ENCODE measurements at places on chromosomes 1 and 21. TPM values are rescaled to one million over a fixed set of nuclear protein-coding genes. Genes with fewer than 3 reads are reported as not detected.

Gene CLCA4
- 0.10 TPM for total RNA-seq

DNA sequence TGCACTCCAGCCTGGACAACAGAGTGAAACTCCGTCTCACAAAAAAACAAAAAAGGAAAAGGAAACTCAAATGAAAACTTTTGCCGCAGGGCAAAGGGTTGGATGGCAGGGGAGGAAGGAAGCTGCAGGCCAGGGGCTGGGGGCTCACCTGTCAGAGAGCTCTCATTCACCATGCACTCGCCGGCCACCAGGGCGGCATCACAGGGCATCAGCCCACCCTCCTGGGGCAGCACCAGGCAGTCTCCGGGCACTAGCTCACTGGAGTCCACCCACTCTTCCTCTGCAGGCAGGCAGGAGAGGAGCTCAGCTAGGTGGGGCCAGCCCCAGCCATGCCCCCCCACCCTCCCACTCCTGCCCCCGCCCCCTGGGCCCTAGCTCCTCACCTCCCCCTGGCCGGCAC is 11.9 kb downstream of the ATP13A2 start:
- H3K4me3 ChIP-seq = no peak overlapping the region
- no peak overlapping the region for H3K27ac ChIP-seq
- no peaks in the 10 kb centered on the region for H3K4me1 ChIP-seq
- no peaks in the 10 kb centered on the region for H3K27me3 ChIP-seq
- no peak for DNase-seq
- peaks cover 9% of the 10 kb centered on the region for H3K36me3 ChIP-seq

- no peak for DNase-seq
- no peaks in the 10 kb centered on the region for H3K36me3 ChIP-seq
- peaks cover 44% of the 10 kb centered on the region for H3K4me1 ChIP-seq
- no peak overlapping the region for H3K27ac ChIP-seq
- no peaks in the 10 kb centered on the region for H3K27me3 ChIP-seq
Observed at GRCh38 chr1:203550846-203551245, 56.9 kb downstream of the OPTC start.

DNA sequence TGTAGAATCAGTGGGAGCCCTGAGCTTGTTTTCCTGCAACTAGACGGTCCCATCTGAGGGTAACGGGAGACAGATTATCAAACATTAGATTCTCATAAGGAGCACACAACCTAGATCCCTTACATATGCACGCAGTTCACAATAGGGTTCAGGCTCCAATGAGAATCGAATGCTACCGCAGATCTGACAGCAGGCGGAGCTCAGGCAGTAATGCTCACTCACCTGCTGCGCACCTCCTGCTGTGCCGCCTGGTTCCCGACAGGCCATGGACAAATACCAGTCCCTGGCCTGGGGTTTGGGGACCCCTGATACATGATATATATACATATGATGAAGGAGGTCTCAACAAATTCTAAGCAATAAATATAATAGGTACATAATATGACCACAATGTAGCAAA is 19.7 kb upstream of the SMIM12 start:
- no peak for DNase-seq
- no peak overlapping the region for H3K27ac ChIP-seq
- H3K36me3 ChIP-seq = peaks cover 3% of the 10 kb centered on the region
- no peak overlapping the region for H3K4me3 ChIP-seq
- peaks cover 87% of the 10 kb centered on the region for H3K27me3 ChIP-seq

GRCh38 chr1:47410068-47410455 is 6.0 kb upstream of the FOXE3 start:
- peaks cover 34% of the 10 kb centered on the region for H3K27me3 ChIP-seq
- H3K36me3 ChIP-seq = no peaks in the 10 kb centered on the region
- H3K4me3 ChIP-seq = peak overlapping the region; percentile 1
- no peak for DNase-seq
- peaks cover 32% of the 10 kb centered on the region for H3K4me1 ChIP-seq
- H3K27ac ChIP-seq = peak overlapping the region; percentile 24

Gene EFNA1
- total RNA-seq = 26.1 TPM

Gene SYCP1
- not detected for total RNA-seq

DNA sequence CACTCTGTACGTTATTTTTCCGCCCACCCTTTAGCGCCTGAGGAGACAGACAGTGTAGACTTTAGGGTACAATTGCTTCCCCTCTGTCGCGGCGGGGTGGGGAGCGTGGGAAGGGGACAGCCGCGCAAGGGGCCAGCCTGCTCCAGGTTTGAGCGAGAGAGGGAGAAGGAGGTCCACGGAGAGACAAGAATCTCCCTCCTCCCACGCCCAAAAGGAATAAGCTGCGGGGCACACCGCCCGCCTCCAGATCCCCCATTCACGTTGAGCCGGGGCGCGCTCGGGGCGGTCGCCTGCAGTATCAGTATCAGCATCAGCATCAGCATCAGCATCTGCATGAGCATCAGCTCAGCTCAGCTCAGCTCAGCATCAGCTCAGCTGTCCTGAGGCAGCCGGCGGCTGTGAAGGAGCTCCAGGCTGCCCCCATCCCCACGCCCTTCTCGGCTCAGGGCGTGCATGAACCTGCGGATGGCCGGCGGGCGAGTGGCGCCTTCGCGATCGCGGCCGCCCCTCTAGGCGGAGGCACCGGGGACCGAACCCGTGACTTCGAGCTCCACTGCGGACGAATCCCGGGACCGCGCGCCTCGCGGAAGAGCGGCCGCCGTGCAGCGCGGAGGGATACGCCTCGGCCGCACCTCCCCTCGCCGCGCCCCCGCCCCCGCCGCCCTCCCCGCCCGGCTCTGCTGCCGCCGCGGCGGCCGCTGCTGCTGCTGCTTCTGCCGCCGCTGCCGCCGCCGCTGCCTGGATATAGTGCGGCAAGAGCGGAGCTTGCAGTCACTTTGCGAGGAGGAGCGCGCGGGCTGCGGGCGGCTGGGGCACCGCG is at the start of gene NCAM2:
NCAM2 (plus strand) TSS at position 774 of the 820 bp plus-strand sequence.
- H3K27me3 ChIP-seq = peaks cover 49% of the 10 kb centered on the region
- H3K27ac ChIP-seq = peak within 1 kb of the TSS; percentile 83
- peak within 1 kb of the TSS; percentile 90 for H3K4me3 ChIP-seq
- H3K4me1 ChIP-seq = peaks cover 4% of the 10 kb centered on the region
- DNase-seq = peak; percentile 83

Gene DCDC2B
- total RNA-seq = not detected

Gene CRP
- not detected for total RNA-seq

DNA sequence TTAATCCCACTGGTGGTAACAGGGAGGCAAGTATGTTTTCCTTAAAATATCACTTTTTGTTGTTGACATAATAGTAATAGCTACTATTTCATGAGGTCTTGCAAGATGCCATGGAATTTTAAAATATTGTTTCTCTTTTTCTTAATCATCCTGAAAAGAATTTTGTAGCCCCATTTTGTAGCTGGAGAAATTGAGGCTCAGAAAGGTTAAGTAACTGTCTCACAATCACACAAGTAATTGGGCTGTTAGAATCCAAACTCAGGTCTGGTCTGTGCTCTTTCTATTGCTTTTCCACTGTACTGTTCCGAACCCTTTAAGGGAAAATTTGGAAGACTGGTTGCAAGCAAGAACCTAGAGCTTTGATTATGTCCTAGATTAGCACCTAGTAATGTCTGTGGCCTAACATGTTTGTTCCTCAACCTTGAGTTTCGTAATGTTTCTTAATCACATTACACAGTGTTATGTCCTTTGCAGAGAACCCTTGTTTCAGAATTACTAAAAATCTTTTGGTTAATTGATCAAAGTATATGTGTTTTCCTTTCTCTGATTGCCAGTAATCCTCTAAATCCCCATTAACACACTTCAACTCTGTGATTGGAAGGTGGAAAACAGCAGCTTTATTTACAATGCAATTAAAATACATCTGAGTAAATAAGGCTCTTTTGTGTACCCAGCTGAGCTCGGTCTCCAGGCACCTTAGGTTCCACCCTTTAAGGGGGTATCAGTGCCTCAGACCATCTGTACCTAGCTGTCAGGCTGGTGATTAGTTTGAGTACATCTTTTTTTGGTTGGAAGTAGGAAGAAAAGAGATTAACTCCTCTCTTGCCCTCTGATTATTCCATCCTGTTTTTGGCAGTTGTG is 10.4 kb downstream of the LRRC42 start:
- peak overlapping the region; percentile 97 for H3K27ac ChIP-seq
- no peaks in the 10 kb centered on the region for H3K27me3 ChIP-seq

GRCh38 chr1:77038000-77038399 is 170.7 kb downstream of the ST6GALNAC5 start:
- H3K27me3 ChIP-seq = no peaks in the 10 kb centered on the region
- no peaks in the 10 kb centered on the region for H3K4me1 ChIP-seq
- no peak overlapping the region for H3K4me3 ChIP-seq
- DNase-seq = no peak
- no peak overlapping the region for H3K27ac ChIP-seq
- no peaks in the 10 kb centered on the region for H3K36me3 ChIP-seq

Gene KRTAP19-1
- 1.0 TPM for total RNA-seq

DNA sequence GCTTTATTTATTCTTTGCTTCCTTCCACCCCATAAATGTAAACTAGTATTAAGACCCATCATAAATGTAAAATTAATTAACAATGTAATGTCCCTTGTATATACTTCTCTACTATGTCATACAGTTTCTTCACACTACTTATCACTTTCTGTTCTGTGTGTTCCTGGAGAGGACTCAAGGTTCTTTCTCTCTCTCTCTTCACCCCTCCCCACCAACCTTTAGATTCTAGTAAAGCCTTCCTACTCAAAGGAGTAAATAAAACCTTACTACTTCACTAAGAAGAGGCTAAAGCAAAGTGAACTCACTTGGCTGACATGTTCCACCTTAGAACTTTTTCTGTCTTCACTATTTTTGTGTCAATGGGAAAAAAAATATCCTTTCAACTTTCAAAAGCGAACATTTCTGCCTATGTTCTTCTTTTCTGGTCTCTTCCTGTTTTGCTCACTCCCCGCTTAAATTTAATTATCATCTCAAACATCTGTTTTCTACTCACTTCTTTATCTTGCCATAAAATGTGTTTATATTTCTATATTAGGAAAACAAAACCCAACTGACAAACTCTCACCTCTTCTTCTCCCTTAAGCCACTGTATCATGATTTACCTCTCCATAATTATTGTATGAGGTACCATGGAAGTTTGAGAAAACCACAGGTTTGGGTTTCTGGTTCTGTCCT is 260.3 kb downstream of the DPYD start:
- no peaks in the 10 kb centered on the region for H3K4me1 ChIP-seq
- DNase-seq = no peak
- peaks cover 17% of the 10 kb centered on the region for H3K27me3 ChIP-seq
- H3K4me3 ChIP-seq = no peak overlapping the region

GRCh38 chr21:28723646-28724045 is 269.0 kb downstream of the LTN1 start:
- H3K36me3 ChIP-seq = no peaks in the 10 kb centered on the region
- DNase-seq = no peak
- H3K4me1 ChIP-seq = no peaks in the 10 kb centered on the region
- no peak overlapping the region for H3K27ac ChIP-seq
- no peaks in the 10 kb centered on the region for H3K27me3 ChIP-seq
- no peak overlapping the region for H3K4me3 ChIP-seq

- peaks cover 7% of the 10 kb centered on the region for H3K4me1 ChIP-seq
- H3K27me3 ChIP-seq = peaks cover 4% of the 10 kb centered on the region
- H3K36me3 ChIP-seq = no peaks in the 10 kb centered on the region
Observed at GRCh38 chr1:232875536-232875935, 70.3 kb downstream of the MAP10 start.

DNA sequence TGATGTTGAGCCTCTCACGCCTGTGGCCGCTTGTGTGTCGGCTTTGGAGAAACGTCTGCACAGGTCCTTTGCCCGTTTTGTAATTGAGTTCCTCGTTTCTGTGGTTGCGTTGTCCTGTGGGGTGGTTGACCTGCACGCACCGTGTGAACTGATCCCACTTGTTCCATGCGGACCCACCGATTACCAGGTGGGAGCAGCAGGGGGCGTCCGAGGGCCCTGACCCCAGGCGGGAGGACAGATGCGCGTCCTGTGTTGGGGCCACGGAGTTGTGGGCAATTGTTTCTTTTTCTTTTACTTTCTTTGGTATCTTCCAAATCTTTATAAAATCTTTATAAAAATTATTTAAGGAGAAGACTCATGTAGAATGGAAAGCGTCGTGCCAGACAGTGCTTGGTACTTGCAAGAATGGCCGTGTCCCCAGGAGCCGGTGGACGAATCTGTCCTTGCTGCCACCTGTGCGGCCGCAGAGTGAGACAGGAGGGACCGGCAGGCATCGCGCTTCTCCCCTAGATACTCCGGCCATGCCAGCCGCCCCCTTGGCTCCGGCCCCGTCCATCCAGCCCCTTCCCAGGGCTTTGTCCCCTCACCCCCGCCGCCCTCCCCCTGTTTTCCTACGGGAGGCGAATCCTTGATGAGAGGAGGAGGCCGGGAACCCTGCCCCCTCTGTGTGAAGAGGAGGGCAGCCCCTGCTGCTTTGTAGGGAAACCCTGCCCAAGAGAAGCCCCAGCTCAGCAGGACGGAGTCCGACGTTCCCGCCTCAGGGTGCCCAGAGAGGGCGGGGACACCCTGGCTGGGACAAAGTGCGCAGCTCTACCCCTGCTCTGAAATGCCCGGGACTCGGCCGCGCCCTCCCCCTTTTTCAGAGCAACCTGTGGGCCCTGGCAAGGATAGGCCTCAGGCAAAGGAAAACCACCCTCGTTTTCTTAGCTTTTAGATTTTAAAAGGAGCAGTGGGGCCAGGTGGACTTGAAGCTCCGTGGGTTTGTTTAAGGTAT is 41.7 kb downstream of the PRKCZ start:
- H3K4me3 ChIP-seq = no peak overlapping the region
- no peak for DNase-seq
- no peaks in the 10 kb centered on the region for H3K36me3 ChIP-seq
- no peaks in the 10 kb centered on the region for H3K27me3 ChIP-seq
- no peak overlapping the region for H3K27ac ChIP-seq

Gene ZMPSTE24
- total RNA-seq = 39.3 TPM

Gene AK2
- 138 TPM for total RNA-seq

DNA sequence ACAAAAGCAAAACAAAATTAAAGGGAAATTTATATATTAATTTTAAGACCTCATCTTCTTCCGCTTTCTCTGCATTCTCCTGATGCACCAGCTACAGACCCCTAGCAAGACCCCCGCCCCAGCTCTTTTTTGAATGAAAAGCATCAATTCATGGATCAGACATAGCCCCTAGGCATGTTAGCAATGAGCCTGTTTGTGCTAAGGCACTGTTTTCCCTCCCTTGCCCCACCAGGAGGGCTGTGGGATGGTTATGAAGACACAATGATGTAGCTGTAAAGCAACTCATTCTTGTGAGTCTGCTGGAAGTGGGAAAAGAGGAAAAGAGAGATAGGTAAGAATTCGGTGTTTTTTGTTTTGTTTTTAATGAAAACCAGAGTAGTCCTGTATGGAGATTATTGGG is 88.5 kb upstream of the ZBTB18 start:
- H3K36me3 ChIP-seq = no peaks in the 10 kb centered on the region
- H3K4me3 ChIP-seq = no peak overlapping the region
- H3K27me3 ChIP-seq = peaks cover 3% of the 10 kb centered on the region
- no peak for DNase-seq
- H3K27ac ChIP-seq = no peak overlapping the region

GRCh38 chr1:18116777-18117176 is 9.2 kb downstream of the IGSF21 start:
- no peaks in the 10 kb centered on the region for H3K36me3 ChIP-seq
- peaks cover 97% of the 10 kb centered on the region for H3K27me3 ChIP-seq
- H3K27ac ChIP-seq = no peak overlapping the region
- no peaks in the 10 kb centered on the region for H3K4me1 ChIP-seq
- no peak overlapping the region for H3K4me3 ChIP-seq
